Cerebellar cortex (tissue), 1 donor: ENCODE measurements at places on chromosomes 2 and 18.

- DNase-seq: peak; percentile 13
Observed at GRCh38 chr2:232839411-232840079, 30.5 kb upstream of the SNORC start.

DNA sequence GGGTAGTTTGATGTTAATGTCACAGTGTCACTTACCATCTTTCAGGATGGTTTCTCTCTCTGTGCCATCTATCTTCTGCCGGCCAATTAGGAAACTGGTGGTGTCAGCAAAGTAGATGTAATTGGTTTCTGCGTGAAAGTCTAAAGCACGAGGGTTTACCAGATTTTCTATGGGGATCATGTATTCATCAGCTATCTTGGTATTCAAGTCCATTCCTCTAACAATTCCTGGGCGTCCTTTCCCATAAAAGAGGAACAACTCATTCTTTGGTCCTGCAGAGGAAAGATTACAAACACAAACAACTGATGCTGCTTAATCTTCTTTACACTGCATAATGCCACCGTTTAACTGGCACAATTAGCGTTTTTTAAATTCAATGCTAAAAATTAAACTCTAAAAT lies 1081.9 kb downstream of the LRP1B start:
- DNase-seq: no peak

- DNase-seq: no peak
Observed at GRCh38 chr2:64593035-64593655, 60.6 kb downstream of the SERTAD2 start.

- DNase-seq: peak; percentile 3
Observed at GRCh38 chr2:227817850-227818674, 4.4 kb downstream of the CCL20 start.

DNA sequence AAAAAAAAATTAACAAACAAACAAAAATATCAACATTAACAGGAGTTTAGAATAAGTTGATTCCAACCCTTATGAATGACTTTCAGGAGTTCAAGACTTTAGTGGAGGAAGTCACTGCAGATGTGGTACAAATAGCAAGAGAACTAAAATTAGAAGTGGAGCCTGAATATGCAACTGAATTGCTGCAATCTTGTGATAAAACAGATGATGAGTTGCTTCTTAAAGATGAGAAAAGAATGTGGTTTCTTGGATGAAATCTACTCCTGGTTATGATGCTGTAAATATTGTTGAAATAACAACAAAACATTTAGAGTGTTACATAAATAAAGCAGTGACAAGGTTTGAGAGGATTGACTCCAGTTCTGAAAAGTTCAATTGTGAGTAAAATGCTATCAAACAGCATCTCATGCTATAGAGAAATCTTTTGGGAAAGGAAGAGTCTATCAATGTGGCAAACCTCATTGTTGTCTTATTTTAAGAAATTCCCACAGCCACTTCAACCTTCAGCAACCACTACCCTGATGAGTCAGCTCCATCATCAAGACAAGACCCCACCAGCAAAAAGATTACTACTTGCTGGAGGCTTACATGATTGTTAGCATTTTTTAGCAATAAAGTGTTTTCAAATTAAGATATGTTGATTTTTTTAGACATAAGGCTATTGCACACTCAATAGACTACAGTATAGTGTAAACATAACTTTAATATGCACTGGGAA lies 42.7 kb upstream of the TAF4B start:
- no peak for DNase-seq

GRCh38 chr18:58937071-58937886 lies 72.6 kb downstream of the ZNF532 start:
- DNase-seq: no peak

DNA sequence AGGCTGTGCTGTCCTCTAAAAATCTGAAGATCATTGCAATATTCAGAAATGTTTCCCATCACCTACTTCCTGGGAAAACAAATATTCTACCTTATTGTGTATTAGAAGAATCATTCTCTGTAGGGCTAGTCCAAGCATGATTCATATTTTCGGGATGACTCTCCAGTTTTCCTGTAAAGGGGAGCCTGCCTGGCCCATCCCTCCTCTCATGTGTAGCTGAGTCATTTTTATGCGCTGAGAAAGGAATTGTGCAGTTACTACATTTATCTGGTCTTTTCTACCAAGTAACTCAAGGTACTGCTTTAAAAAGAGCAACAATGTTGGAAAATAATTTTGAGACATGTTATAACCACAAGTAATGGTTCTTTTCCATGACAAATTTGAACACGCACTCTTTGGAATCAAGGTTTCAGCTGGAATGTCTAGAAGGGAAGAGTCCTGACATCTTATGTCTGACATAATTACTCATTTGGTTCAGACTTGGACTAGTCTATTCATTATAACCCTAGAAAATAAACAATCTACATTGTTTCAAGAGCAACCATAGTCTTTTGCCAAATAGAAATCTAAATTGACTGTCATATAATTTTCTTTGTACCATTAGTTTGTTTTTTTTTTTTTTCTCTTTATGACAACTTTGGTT lies 6.6 kb downstream of the DSG3 start:
- no peak for DNase-seq

DNA sequence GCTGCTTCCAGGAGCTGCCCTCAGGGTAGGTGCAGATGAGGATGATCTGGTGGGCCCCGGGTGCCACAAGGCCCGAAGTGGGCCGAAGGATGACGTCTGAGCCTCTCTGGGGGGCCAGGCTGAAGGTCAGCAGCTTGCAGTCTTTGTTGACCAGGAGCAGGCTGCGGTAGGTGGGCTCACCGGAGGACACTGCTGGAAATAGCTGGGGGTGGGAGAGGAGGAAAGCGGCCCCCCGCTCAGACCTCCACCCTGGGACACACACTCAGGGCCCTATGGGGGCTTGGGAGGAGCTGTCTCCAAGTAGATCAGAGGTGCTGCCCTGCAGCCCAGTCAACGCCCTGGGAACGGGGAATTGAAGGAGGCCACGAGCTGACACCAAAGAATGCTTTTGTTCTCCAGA lies 17.3 kb downstream of the CFAP65 start:
- no peak for DNase-seq

DNA sequence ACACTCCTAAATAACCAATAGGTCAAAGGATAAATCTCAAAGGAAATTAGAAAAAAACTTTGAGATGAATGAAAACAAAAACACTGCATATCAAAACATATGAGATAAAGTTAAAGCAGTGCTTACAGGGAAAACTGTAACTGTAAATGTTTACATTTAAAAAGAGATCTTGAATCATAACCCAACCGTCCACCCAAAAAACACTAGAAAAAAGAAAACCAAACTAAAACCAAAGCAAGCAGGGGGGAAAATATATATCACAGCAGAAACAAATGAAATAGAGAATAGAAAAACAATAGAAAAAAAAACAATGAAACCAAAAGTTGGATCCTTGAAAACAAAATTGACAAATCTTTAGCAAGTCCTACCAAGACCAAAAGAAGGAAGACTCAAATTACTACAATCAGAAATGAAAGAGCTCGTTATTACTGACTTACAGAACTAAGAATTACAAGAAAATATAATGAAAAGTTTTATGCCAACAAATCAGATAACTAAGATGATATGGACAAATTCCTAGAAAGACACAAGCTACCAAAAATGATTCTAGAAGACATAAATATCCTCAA lies 65.6 kb downstream of the TLK1 start:
- no peak for DNase-seq

DNA sequence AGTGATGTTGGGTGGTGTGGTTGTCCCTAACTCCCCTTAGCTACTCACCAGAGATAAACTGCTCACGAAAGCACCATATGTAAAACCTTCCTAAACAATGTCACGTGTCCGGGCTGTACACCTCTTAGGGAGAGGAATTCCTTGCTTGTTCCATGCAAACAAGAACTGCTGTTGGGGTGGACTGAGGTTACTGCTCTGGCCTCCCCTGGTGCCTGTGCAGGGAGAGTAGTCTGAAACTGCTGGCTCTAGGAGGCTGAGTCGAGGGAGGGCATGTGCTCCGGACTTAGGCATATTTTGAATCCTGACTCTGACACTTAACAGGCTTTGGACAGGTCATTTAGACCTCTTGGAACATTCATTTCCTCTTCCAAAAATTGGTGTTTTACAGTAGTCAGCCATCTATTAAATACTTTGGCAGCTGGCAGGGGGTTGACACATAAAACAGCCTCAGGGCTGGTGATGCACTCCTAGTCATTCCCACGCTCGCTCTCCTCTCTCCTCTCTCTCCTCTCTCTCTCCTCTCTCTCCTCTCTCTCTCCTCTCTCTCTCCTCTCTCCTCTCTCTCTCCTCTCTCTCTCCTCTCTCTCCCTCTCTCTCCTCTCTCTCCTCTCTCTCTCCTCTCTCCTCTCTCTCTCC lies 10.6 kb downstream of the THNSL2 start:
- DNase-seq: no peak

DNA sequence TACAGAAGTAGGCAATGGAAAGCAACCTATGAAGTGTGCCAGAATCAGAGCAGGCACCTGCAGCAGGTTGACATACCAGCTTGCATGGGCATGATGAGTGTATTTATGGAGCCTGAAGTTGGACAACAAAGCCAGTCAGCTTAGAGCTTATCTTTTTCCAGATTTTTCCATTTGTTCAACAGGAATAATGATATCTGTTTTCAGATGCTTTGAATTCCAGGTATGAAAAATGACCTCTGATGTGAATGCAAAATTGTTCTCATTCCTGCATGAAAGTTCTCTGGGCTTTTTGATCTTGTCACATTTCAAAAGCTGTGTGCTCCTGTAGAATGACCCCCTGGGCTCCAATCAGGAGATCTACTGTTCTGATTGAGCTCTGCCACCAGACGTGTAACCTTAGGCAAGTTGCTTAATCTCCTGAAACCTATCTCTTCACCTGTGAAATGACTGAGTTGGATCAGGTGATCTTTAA lies 38.2 kb upstream of the VIT start:
- no peak for DNase-seq

DNA sequence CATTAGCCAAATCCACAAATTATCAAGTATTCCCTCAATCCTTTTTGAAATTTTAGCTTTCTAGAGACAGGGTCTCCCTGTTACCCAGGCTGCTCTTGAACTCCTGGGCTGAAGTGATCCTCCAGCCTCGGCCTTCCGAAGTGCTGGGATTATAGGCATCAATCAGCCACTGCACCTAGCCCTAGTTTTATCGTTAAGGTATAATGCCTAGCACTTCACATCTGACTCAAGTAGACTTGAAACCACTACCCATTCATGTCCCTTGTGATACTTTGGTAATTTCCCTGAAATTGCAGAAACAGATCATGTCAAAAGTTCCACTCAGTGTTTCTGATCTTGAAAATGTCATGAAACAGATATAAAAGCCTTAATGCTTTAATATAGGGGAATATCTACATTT lies 26.3 kb downstream of the MEX3C start:
- DNase-seq: no peak

GRCh38 chr2:105417857-105418436 lies 19.1 kb upstream of the FHL2 start:
- DNase-seq: no peak

DNA sequence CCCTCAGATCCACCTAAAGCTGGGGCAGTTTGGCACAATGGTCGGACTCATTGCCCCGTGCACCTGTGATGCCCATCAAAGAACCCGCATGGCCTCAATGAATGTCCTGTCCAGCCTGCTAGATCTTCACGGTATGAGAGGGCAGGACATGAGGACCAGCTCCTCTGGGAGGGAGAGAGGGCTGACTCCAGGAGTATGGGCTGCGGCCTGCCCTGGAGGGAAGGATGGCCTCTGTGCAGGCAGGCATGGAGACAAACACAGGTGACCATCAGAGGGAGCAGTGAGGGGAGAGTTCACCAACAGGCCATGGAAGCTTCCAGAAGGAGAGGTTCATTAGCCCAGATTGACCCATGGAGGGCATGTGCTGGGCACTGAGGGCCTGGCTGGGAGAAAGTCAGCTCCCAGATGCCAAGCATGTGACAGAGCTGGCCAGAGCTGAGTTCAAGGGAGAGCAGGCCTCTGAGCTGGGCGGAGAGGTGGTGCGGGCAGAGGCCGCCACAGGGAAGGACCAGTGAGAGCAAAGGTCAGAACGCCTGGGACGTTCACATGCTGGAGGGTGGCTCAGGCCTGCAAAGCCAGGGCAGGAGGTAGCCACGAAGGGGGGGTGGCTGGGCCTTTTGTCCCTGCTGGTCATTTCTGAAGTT lies 36.2 kb downstream of the HJURP start:
- DNase-seq: no peak

- no peak for DNase-seq
Observed at GRCh38 chr2:36427790-36428243, 72.2 kb downstream of the CRIM1 start.

GRCh38 chr18:43882358-43883055 lies 605.2 kb upstream of the SYT4 start:
- DNase-seq: no peak

DNA sequence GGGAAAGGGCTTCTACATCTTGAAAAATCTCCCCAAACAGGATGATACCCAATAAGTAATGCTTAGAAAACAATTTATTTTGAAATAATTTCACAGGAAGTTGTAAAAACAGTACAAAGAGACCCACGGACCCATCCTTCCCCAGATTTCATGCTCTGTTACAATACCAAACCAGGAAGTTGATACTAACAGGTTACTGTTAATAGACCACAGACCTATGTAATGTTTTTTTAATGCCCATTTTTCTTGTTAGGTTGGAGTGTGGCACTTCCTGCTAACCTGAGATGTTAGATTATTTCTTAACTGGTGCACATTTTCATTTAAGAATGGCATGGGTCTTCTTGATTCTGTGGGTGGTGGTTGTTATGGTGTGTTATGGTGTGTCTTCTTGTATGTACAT lies 21.4 kb upstream of the MGAT5 start:
- no peak for DNase-seq

DNA sequence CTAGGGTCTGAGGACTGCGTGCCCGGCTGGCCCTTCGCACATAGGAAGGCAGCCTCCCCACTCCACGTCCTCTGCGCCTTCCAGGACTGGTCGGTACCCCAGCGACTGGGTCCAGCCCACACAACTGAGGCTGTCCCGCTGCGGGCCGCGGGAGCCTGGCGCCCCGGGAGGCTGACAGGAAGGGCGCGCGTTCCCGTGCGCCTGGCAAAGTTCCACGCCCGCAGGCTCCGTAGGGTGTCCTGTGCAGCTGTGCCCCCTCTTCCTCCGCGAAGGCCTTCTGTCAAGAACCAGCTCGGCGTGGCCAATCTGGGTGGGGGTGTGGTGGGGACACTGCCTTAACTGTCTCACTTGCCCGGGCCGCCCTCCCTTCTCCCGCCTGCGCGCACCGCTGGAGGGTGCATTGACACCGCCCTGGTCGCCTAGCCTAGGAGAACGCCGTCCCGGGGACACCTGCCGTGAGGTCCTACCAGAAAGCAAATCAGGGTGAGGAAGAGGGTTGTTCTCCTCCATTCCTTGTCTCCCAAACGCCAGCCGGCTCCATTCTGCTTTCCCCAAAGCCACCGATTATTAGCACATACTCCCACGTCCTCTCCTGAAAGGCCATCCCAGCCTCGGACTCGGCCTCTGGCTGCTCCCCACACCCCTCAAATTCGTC lies 618 bp upstream of the LYPD1 start:
- DNase-seq: no peak

DNA sequence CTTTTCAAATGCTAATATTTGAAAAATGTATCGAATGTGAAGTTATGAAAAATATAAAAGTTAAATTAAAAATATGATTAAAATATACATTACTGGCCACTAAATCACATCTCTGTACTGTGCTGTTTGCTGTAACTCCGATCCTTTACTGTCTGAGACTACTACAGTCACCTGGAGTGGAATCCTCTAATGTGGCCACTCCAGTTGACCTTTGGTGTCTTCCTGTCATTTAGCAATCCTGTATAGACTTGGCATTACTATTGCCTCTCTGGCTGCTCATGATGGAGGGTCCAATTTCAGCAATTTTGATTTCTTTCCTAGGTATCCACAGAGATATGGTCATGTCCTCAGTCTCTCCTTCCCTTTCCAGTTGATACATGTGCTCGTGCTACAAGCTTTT lies 560.0 kb downstream of the CCDC85A start:
- no peak for DNase-seq
